ENCODE measurements at places on chromosomes 3 and 15. TPM values are rescaled to one million over a fixed set of nuclear protein-coding genes. Genes with fewer than 3 reads are reported as not detected.

ESYT3 gene
- not detected for total RNA-seq

FSIP1 gene
- 1.5 TPM for total RNA-seq

ALDH1A2 gene
- total RNA-seq: not detected

TMCO5A gene
- not detected for total RNA-seq

SH2D7 gene
- total RNA-seq: not detected

SCN5A gene
- total RNA-seq: not detected

C2CD4A gene
- total RNA-seq: not detected

GOLGA8G gene
- not detected for total RNA-seq

WDR93 gene
- not detected for total RNA-seq

COL6A6 gene
- total RNA-seq: not detected

EIF4A2 gene
- 399 TPM for total RNA-seq

WDR49 gene
- not detected for total RNA-seq

GXYLT2 gene
- not detected for total RNA-seq

CAND2 gene
- 0.45 TPM for total RNA-seq

P4HTM gene
- total RNA-seq: 34.7 TPM

EPHB3 gene
- total RNA-seq: not detected

ZPLD1 gene
- total RNA-seq: not detected

RASA2 gene
- 85.7 TPM for total RNA-seq

SCG3 gene
- not detected for total RNA-seq

MCF2L2 gene
- total RNA-seq: 3.0 TPM

CCDC39 gene
- total RNA-seq: not detected

ERICH6 gene
- total RNA-seq: 0.33 TPM

LMAN1L gene
- total RNA-seq: 4.9 TPM

CA12 gene
- total RNA-seq: not detected

SPSB4 gene
- total RNA-seq: not detected

ZNF620 gene
- 4.6 TPM for total RNA-seq

ECE2 gene
- not detected for total RNA-seq

RTP4 gene
- 3.8 TPM for total RNA-seq

WDR5B gene
- total RNA-seq: 5.8 TPM

ROBO2 gene
- not detected for total RNA-seq

GABRB3 gene
- not detected for total RNA-seq

PLSCR2 gene
- not detected for total RNA-seq

COMMD4 gene
- 96.2 TPM for total RNA-seq

PPP2R3A gene
- 0.24 TPM for total RNA-seq

EAF1 gene
- total RNA-seq: 74.3 TPM

HAUS2 gene
- 29.4 TPM for total RNA-seq

CD80 gene
- total RNA-seq: 0.62 TPM

CSTA gene
- not detected for total RNA-seq

RBP2 gene
- not detected for total RNA-seq

NUP210 gene
- 224 TPM for total RNA-seq

SLC12A8 gene
- total RNA-seq: 4.7 TPM

ZFAND6 gene
- total RNA-seq: 39.3 TPM

CLSTN2 gene
- not detected for total RNA-seq

MEIS2 gene
- total RNA-seq: 0.26 TPM

FILIP1L gene
- total RNA-seq: 0.19 TPM

MNS1 gene
- total RNA-seq: 0.47 TPM

GP5 gene
- 0.24 TPM for total RNA-seq

HES1 gene
- total RNA-seq: not detected

CACNA2D3 gene
- total RNA-seq: not detected

CCDC13 gene
- total RNA-seq: 1.2 TPM

MYO1E gene
- total RNA-seq: 20.0 TPM

SLC2A2 gene
- total RNA-seq: not detected

ZNF774 gene
- total RNA-seq: 1.3 TPM
